Stimulated activated CD8-positive, alpha-beta memory T cell treated with anti-CD3 and anti-CD28 coated beads, Interleukin-7, amount 100 ng/mL, for 24 hours (primary cell): ENCODE measurements at places on chromosomes 11 and 22.

GRCh38 chr22:32327596-32328171, 30.0 kb upstream of the RFPL3 start:
- DNase-seq, result no peak

DNA sequence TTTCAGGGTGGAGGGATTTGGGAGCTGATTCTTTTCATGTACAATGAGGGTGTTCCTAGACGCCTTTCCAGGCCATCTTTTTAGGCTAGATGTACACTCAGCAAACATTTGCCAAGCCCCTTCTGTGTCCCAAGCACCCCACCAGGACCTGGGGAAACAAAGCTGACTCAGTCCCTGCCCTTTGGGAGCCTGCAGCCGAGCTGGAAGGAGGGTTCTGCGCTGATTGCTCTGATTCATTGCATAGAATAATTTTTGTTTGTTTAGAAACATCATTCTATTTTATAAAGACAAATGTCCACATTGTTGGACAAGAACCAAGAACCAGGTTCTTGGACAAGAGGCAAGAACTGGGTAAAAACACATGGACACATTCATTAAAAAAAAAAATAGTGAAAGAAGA, 16.7 kb downstream of the TP53AIP1 start:
- DNase-seq, result no peak

DNA sequence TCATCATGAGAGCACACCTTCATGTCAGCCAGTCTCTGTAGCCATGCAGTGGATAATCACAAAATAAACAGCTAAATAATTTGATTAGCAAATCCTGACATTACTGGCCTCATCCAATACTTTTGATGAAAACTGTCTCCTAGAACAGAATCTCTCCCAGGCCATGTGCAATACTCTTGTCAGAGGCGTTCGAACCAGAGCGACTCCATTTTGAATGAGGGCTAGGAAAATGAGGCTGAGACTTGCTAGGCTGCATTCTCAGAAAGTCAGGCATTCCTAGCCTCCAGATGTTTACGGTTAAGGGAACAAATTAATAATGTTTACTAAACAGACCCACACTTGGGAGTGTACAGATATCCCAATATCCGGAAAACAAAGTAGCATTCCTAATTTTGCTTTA, 69.9 kb downstream of the FAM168A start:
- no peak for DNase-seq

- no peak for DNase-seq
Measured at GRCh38 chr11:132960273-132961078, 571.8 kb downstream of the OPCML start.

GRCh38 chr11:67628710-67629385, 889 bp downstream of the NUDT8 start:
- DNase-seq, result no peak

- no peak for DNase-seq
Measured at GRCh38 chr11:5923794-5924193, 18.3 kb upstream of the OR56A3 start.

GRCh38 chr11:41983475-41983874, 524.0 kb upstream of the LRRC4C start:
- DNase-seq, result no peak

DNA sequence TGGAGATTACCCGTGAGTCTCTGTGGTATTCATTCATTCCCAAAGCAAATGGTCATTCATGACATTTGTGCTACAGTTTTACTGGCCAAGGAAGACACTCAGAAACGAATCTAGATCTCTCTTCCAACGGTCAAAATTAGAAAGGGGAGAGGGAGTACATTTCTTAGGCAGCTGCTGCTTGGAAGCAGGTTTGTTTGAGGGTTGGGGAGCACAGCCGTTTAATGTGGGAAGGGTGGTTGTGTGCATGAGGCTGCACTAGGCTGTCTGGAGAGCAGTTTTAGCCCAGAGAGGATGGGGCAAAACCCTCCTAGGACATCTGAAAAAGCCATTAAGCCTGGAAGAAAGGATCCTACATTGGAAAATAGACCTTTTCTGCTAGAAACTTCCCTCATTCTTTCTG, 29.7 kb upstream of the TIMP3 start:
- no peak for DNase-seq

GRCh38 chr11:43738600-43739409, 58.3 kb downstream of the HSD17B12 start:
- DNase-seq, result no peak

DNA sequence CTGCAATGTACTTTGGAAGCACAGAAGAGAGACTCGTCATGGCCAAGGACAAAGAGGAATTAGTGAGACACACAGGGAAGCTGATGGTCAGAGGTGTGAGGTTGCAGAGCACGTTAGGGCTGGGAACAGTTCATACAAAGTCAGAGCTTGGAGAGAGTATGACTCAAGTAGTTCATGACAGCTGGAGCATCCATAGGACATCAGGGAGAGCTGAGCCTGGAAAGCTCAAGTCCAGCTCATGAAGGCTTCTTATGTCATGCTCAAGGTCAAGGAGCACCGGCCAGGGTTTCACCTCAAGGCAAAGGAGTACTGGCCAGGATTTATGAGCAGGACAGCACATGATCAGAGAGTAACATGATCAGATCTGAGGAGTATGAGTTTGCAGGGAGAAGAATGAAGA, 64.6 kb upstream of the CHST1 start:
- no peak for DNase-seq

DNA sequence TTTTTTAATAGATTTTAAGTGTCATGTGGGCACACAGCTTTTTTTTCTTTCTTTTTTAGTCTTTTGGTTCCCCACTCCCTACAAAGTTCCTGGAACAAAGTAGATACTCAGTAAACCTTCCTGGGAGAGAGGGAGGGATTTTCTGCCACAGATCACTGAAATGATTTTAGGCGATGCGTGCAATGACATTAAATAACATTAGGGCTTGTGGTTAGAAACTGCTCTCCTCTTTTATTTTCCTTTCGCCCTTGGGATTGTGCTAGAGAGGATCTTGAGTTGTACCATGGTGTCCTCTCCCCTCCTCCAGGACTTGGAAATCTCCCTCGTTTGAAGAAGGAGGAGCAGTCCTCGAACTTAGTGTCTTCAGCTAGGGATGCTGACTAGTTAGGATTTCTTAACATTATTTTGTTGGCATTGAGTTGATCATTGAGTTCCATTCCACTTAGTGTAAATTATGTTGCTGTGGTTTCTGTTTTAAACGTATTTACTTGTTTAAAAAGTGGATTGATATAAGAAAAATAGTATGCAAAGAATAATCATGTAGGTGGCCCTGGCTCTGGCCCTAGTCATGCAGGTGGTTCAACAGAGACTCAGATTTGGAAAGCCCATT, 88.4 kb downstream of the TRAF6 start:
- DNase-seq, result no peak

GRCh38 chr11:113926273-113927197, 21.9 kb downstream of the HTR3B start:
- DNase-seq, result no peak

DNA sequence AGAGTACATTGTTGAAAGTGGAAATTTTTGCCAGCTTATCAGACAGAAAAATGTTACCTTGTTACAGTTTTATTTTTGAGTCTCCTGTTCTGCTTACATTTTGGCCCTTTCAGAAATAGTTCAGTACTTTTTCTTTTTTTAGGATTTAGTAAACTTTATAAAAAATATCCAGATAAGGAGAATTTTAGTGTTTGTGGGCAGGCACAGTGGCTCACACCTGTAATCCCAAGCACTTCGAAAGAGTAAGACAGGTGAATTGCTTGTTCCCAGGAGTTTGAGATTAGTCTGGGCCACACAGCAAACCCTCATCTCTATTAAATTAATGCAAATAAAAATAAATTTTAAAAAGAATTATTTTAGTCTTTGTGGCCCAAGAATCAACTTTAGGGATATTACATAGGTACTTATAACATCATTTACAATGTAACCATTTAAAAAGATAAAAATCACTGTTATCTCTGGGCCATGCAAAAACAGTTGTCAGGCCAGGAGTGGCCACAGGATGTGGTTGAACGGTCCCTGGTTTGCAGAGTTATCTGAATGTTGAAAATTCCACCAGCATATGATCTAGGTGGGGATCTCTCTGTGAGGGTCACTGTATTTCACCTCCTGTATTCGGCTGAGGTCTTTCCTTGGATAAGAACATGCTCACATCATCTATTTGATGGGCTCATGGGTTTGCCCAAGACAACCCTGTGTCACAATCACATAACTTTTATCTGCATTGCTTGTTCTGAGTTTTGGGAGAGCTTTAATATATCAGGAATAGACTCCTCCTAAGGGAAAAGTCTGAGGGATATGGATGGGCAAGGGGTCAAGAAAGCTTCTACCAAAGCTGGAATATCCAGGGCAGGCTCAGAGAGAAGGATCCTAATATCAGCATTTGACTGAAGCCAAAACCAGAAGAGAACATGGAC, 91.5 kb downstream of the GGTLC2 start:
- DNase-seq, result no peak

DNA sequence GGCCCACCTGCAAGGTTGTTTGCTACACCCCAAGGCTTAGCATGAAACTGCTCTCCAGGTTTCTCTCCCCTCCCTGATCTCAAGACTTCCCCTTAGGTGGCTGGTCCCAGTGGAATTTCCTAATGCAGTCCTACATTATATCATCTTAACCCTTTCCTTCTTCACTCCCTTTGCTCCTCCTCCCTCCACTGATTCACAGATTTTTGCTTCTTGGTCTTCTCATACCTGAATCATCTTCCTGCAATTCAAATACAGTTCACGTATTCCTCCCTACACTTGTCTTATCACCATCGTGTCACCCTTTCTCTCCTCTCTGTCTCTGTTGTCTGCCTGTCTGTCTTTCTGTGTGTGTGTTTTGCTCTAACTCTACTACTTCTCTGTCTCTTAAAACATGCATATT, 17.0 kb downstream of the MMP10 start:
- DNase-seq, result no peak

GRCh38 chr11:13638422-13638821, 30.0 kb upstream of the FAR1 start:
- DNase-seq, result no peak

GRCh38 chr11:105912666-105913065, 109.4 kb downstream of the MSANTD4 start:
- no peak for DNase-seq

GRCh38 chr22:20094197-20094807, 14.3 kb downstream of the DGCR8 start:
- no peak for DNase-seq

DNA sequence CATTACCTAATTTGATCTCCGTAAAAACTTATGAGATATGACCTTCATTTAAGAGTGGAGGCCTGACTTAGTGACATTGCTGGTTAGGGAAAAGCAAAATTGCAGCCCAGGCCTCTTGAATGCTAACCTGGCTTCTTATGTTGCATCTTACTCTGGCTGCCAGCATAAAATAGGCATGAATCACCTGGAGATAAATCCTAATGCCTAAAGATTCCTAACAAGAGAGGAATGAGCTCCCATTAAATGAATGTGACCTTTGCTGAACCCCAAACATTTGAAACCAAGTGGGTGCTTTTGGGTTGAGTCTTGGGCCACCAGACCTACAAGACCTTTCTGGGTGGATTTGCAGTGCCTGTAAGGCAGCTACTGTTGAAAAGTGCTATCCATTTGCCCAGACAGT, 1145.6 kb upstream of the TENM4 start:
- DNase-seq, result no peak

DNA sequence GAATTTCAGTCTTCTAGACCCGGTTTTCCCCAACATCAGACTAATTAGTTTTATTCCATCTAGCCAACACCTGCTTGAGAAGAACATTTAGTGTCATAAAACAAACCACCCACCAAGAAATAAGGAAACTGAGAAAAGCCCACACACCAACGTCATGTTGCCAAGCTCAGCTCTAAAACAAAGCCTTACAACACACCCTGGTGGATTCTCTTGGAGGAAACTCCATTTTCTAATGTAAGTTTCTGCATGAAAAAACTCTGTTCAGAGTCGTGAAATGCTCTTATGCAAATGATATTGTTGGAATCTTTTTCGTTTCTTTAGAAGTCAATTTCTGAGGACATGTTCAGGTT, 105.0 kb upstream of the RAG2 start:
- no peak for DNase-seq

DNA sequence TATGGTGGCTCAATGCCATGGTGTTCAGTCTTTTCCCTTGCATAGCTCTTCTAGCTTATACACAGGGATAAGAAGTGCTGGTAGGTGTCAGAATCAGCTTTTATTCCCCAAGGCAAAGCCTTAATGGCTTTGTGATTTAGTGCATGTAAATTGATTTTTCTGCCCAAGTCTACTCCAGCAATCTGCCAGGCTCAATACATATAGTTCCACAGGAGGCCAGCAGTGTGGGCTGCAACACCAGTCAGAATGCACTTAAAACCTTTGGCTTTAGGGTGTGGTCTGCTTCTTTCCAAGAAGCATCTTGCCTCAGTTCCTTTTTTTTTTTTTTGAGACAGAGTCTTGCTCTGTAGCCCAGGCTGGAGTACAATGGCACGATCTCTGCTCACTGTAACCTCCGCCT, 14.5 kb upstream of the CAPRIN1 start:
- no peak for DNase-seq

GRCh38 chr11:47514825-47515647, 37.9 kb downstream of the CELF1 start:
- no peak for DNase-seq

DNA sequence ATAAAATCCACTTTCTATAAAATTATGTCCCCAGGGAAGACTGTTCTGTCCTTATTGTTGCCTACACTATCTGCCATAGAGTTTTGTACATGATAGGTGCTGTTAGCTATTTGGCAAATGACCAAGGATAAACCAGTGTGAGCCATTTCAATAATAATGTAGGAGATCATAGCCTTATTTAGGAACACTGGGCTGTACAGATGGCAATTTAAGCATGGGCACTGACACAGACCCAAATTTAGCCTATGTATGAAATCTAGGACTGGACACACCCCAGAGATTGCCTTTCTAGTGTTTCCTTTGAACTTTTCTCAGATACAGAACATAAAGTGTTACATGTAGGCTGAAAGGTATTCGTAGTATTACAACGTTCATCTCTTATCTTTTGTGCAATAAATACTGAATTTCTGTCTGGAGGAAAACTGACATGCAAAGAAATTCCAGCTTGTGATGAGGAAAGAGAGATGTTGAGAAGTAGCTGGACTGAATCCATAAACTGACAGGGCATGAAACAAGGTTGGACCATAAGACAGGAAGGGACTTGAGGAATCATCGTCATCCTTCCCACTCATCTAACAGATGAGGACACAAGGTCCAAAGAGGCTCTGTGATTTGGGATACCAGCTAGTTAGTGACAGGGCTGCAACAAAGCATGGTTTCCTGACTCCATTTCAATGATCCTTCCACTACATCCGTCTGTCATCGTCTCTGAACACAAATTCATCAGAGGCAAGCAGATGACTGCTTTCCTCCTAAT, 60.3 kb downstream of the TMPRSS5 start:
- DNase-seq, result no peak
